ENCODE measurements at places on chromosomes 2 and 18. TPM values are rescaled to one million over a fixed set of nuclear protein-coding genes. Genes with fewer than 3 reads are reported as not detected.
A peak's percentile ranks its signal among the peaks of the same experiment; 100 is the strongest.

DNA sequence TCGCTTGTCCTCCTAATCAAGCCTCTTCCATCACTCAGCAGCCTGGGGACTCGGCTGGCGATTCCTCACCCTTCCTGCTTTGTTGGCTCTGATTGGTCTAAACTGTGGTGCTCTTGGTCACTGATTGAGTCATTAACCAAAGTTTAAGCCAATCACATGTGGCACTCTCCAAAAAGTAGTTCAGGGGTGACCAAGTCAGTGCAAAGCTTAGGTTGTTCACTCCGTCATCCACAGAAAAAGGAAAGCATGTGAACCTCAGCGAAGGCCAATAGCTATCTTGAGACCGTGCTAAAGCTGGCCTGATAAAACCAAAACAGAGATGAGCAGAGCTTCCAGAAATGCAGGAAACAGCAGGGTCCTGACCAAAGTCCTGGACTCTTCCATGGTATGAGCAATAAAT is 4.9 kb downstream of the ALPK2 start:
- peaks cover 6% of the 10 kb centered on the region for H3K4me1 ChIP-seq
- peaks cover 10% of the 10 kb centered on the region for H3K27me3 ChIP-seq
- no peak overlapping the region for H3K4me3 ChIP-seq
- no peak overlapping the region for H3K27ac ChIP-seq
- DNase-seq, result no peak

GRCh38 chr2:112869258-112869842 is 32.8 kb upstream of the IL1B start:
- peaks cover 22% of the 10 kb centered on the region for H3K27me3 ChIP-seq
- H3K4me3 ChIP-seq, result no peak overlapping the region
- DNase-seq, result peak; percentile 61
- no peak overlapping the region for H3K27ac ChIP-seq
- H3K4me1 ChIP-seq, result peaks cover 24% of the 10 kb centered on the region
- peaks cover 20% of the 10 kb centered on the region for H3K36me3 ChIP-seq

DNA sequence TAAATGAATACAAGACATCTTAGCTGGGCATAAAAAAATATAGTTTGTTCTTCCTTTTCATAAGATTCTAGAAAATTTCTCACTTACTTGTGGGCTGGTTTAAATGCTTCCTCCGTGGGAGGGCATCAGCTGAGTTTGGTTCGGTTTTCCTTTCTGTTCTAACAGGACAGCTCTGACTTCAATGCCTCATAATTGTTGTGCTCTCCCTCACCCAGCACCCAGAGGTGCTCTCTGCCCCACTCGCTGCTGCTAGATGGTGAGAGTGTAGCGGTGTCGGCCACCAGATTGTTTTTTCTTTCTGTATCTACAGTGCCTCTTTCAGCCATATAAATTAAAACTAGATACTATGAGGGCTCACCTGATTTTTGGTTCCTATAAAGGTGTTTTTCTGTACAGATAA is 407.2 kb upstream of the CDH7 start:
- H3K36me3 ChIP-seq, result no peaks in the 10 kb centered on the region
- H3K27me3 ChIP-seq, result no peaks in the 10 kb centered on the region
- no peak overlapping the region for H3K4me3 ChIP-seq

DNA sequence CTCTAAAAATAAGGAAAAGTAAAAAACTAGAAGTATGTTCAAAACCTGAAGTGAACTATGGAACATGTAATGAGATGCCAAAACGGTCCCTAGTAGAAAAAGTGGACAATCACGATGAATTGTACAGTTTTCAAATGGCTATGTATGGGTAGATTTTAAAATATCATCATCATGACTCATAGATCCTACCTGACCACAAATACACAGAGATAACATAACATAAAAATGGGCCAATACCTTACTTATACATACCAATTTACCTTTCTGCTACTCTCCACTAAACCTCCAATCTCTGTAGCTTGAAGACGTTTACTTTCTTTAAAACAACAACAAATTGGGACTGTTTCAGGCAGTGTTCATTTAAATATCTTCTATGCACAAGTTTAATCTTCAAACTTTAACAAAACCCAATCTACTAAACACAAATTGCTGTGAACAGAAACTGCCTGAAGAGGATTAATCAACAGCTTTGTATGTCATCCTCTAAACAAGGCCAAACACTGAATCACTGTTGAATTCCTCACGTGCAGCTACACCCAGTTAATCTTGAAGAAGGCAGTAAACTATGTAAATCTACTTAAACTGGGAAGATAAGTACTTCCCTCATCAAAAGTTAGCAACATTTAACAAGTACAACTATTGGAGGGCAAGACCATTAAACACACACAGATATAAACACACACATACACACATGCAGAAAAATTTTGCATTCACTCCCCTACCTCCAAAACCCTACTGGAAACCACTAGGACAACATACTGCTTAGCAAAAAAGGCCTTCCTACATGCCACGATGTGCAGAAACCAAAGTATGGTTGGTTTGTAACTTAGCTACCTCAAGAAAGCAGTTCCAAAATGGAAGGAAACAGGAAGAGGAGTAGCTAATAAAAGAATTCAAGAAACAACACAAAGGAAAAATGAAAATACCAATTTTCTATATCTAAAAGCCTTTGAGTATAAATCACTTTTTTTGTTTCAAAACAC is 90.3 kb downstream of the RBMS1 start:
- H3K36me3 ChIP-seq, result peaks cover 29% of the 10 kb centered on the region
- no peak for DNase-seq
- H3K27ac ChIP-seq, result no peak overlapping the region
- H3K4me3 ChIP-seq, result no peak overlapping the region
- peaks cover 57% of the 10 kb centered on the region for H3K4me1 ChIP-seq

- no peaks in the 10 kb centered on the region for H3K36me3 ChIP-seq
- no peak for DNase-seq
- H3K4me3 ChIP-seq, result no peak overlapping the region
- H3K4me1 ChIP-seq, result no peaks in the 10 kb centered on the region
- no peak overlapping the region for H3K27ac ChIP-seq
- peaks cover 2% of the 10 kb centered on the region for H3K27me3 ChIP-seq
Observed at GRCh38 chr2:235325151-235325550, 168.7 kb upstream of the AGAP1 start.

The TNFAIP6 gene
- not detected for total RNA-seq

The PRSS56 gene
- total RNA-seq, result not detected

The CHST10 gene
- 2.1 TPM for total RNA-seq

The ANKRD30B gene
- not detected for total RNA-seq

The RNU2-63P gene
- 16.1 TPM for total RNA-seq

All from activated CD4-positive, alpha-beta memory T cell treated with anti-CD3 and anti-CD28 coated beads, Interleukin-2, amount 10 ng/mL, durations not matched to agents 7 days and 5 days (primary cell).